Umbilical cord (tissue), 2 donors: ENCODE measurements at places on chromosomes 13 and 19.

GRCh38 chr19:39401070-39401548 lies 5.5 kb upstream of the ZFP36 start:
- DNase-seq = no peak

DNA sequence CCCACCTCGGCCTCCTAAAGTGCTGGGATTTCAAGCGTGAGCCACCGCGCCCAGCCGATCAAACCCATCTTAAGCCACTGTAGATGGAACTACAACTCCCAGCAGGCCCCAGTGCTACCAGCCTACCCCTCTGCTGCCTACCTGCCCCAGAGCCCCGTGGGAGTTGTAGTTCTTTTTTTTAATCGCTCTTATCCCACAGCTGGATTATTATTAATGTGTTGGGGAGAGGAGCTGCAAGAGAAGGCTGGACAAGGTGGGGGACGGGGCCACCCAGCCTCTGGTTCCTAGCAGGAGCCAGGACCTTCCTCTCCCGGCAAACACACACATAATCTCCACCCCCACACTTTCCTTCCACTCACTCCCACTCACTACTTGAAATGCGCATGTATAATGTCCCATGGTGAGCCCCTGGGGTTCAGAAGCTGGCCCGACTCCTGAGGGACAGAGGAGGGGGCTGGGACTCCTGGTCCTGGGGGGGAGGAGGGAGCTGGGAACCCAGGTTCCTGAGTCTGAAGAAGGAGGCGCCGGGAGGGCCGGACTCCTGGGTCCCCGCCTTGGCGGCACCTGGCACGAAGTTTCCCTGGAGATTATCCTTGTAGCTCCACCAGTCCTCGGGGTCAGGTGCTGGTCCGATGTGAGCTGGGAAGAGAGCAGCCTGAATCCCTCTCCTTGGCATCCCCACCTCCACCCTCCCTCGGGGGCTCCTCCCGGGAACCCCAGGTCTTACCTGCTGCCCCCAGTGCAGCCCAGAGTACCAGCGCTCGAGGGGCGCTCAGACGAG lies 958 bp downstream of the CA11 start:
- DNase-seq = peak; percentile 79

- no peak for DNase-seq
Observed at GRCh38 chr19:56405062-56405461, 930 bp downstream of the ZNF583 start.

- DNase-seq = no peak
Observed at GRCh38 chr13:82076496-82076895, 1735.6 kb upstream of the SPRY2 start.

DNA sequence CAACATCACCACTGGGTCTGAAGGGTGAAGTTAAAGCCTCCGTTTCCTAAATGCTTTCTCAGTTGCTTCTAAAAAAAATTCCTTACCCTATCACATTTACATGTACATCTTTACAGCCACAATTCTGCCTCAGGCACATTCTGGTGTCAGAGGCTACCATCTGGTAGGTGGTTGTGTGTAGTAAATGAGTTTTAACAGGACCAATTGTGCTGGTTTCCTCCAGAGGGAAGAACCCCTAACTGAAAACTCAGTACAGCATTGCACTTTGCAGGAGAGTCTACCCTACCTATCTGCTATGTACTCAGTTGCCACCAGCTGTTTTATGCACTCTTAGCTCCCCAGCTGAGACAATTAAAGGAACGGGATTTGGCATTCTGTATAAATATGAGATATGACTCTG lies 1576.5 kb downstream of the PCDH9 start:
- no peak for DNase-seq

DNA sequence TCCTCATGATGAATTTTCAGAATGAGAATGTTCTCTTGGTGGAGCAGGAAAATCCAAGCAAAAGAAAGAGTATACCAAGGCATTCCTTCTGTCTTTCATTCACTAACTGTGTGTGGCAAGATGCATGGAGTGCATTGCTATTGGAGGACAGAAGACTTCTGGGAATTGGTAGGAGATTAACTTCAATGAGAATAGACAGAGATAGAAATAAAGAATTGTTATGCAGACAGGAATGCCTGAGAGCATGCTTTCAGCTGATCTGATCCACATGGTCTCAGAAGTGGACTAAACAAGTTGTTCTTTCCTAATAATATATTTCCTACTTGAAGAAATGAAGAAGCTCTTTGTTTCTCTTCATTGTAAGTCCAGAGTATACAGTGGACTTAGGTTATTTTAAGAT lies 303.6 kb downstream of the MYO16 start:
- no peak for DNase-seq

- no peak for DNase-seq
Observed at GRCh38 chr13:30141775-30142485, 165.4 kb downstream of the KATNAL1 start.

DNA sequence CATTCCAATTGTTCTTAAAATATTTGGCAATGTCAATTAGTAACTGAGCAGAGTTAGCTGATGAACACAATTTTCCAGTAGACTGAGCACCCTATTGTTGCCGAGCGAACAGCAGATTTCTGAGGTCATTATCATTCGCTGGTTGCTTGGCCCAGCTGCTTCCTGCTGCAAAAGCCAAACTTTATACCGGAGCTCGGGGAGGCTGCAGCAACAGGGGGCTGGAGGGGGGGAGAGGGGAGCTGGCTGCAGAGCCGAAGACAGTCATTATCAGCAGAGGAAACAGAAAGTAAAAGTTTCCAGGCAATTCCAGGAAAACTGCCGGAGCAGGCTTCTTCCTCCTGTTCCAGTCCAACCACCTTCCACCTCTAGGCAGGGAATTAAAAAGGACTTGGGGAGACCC lies 77.9 kb downstream of the ZNF536 start:
- DNase-seq = peak; percentile 70

- no peak for DNase-seq
Observed at GRCh38 chr13:84591444-84591843, 709.2 kb upstream of the SLITRK1 start.

GRCh38 chr19:1068009-1069001 lies 1.3 kb downstream of the ARHGAP45 start:
- no peak for DNase-seq

GRCh38 chr19:14774373-14774772 lies 4.0 kb downstream of the ADGRE2 start:
- no peak for DNase-seq
